HAP-1 (cell line): ENCODE measurements at places on chromosomes 6 and 20.

GRCh38 chr20:18144541-18145099 lies 7.0 kb downstream of the KAT14 start:
- DNase-seq: no peak

DNA sequence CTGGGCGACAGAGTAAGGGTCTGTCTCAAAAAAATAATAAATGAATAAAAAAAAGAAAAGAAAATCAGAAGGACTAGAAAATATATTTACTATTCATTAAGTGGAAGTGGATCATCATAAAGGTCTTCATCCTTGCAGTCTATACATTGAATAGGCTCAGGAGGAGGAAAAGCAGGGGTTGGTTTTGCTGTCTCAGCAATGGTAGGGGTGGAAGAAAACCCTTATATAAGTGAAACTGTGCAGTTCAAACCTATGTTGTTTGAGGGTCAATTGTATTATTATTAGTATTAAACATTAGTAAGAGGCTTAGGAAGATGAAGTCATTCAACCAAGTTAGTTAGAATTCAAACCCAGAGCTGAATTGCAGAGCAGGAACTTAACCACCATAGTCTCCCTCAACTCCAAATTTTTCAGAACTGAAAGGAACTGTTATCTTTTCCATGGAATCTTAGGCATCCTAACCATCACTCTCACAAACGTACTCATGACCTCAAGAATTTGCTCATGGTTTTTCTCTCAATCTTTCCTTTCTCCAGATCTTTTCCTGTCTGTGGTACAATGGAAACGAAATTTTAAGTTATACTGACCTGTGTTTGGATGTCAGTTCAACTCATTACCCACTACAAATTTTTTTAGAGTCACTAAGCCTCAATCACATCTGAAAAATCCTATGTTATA lies 7.7 kb upstream of the SMIM13 start:
- DNase-seq: no peak

DNA sequence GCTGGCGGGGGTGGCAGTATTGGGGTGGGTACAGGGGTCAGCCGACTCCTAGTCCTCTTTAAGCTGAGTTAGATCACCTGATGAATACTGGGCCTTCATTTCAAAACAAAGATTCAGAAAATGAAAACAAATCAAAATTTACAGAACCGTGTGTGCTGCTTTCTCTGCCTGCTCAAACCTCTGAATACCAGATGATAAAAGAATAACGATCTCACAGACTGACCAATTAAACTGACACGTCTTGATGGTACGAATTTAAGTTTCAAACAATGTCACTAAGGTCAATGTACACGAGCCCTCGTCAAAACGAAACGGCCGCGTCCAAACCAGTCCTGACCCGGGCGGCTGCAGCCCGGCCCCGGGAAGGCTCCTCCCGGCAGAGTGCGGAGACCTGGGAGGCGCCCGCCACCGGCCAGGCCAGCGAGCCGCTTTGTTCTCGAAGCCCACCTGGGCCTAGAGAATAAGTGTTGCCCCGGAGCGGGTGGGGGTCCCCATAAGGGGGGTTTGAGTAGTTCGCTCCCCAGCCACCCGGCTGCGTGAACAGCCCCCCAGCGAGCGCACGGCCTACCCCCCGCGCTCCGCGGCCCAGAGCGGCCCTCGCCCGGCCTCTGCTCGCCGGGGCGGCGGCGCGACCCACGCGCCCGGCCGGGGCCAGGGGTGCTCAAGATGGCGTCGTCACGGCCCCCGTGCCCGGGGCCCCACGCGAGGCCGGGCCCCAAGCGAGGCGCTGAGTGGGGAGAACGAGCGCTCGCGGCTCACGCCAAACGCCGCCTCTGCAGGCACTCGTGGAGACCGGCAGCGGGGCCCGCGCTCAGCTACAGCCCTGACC lies 728 bp downstream of the PSMA7 start:
- DNase-seq: no peak

DNA sequence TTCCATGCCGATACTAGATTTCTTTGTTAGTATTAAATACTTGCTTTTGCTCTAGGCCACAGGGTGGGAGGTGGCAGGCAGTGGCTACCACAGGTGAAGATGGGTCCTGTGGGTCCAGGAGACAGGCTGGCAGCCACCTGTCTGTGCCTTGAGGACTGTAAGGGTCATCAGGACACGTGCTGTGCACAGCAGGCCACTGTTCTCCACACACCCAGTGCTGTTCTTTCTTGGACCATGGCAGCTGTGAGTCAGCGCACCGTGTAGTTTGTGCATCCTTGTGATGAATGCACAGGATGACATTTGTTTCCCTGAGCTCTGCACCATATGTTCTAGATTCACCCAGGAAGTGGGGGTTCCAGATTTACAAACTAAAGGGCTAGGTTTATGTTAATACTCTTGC lies 317.0 kb downstream of the ZFAND3 start:
- no peak for DNase-seq

DNA sequence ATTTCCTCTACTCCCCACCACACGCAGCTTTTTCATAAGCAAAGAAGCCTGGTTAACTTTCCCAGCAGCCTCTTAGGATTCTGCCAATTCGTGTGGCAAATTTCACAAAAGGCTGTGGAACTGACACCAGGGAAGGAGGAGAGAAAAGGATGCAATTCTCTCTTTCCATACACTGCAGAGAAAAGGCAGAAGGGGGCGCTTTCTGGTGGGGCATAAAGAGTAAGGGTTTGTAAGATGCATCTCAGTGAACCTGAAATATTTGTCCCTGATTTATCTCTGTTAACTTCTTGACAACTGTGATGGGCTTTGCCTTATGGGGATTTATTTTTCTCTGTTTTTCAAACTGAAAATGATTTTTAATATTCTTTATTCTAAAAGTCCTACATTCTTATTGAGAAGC lies 45.5 kb upstream of the GLP1R start:
- no peak for DNase-seq

- no peak for DNase-seq
Observed at GRCh38 chr6:99270826-99271225, 78.6 kb downstream of the FAXC start.

DNA sequence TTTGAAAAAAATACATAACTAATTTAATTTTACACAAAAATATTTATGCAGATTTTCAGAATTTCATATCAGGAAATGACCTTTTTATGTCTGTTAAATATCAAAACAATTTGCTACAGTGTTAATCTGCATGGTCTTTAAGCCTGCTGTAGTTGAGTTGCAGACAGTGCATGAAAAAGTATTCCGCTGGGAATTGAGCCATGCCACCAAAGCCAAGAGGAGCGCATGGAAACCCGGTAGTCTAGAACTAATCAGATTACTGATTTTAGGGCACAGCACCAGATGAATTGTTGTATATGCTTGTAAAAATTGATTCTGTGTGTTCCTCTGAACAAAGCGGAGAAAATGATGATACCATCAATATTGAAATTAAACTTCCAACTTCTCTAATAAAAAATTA lies 34.3 kb upstream of the LAMP5 start:
- no peak for DNase-seq
